A549 treated with Mapracorat at 1 μM for 4 hours (cell line): ENCODE measurements at places on chromosomes 4 and X. TPM values are rescaled to one million over a fixed set of nuclear protein-coding genes. Genes with fewer than 3 reads are reported as not detected.

The CXCL8 gene
- 5.2 to 15.3 TPM (median 9.0 TPM) in 5 replicates for total RNA-seq

The LDOC1 gene
- total RNA-seq: 80.5 to 98.8 TPM (median 90.3 TPM) in 5 replicates

The BRS3 gene
- not detected in 5 replicates for total RNA-seq

The ADGRG4 gene
- total RNA-seq: not detected in 5 replicates

The RENBP gene
- total RNA-seq: 0.19 TPM in 2 of 5 replicates, not detected in the others
